Vagina (tissue), 2 donors: ENCODE measurements at places on chromosomes 2 and 18. TPM values are rescaled to one million over a fixed set of nuclear protein-coding genes. Genes with fewer than 3 reads are reported as not detected.

EPAS1 gene
- total RNA-seq = 222 TPM

TMEM169 gene
- not detected for total RNA-seq

GLI2 gene
- 16.2 TPM for total RNA-seq

CYTIP gene
- 12.5 TPM for total RNA-seq

ALLC gene
- total RNA-seq = not detected

ANKRD29 gene
- total RNA-seq = 32.9 TPM

CRYBA2 gene
- not detected for total RNA-seq

LMAN1 gene
- 52.8 TPM for total RNA-seq

PTPN2 gene
- total RNA-seq = 32.9 TPM

LRP1B gene
- 8.8 TPM for total RNA-seq

KIAA2012 gene
- total RNA-seq = not detected

ANKAR gene
- 17.4 TPM for total RNA-seq

MBD2 gene
- total RNA-seq = 43.0 TPM

INHBB gene
- total RNA-seq = 19.4 TPM

POTEI gene
- total RNA-seq = not detected

UPP2 gene
- not detected for total RNA-seq

TGOLN2 gene
- 96.0 TPM for total RNA-seq

AFF3 gene
- 7.6 TPM for total RNA-seq

NYAP2 gene
- total RNA-seq = 0.25 TPM

SLC4A3 gene
- 13.5 TPM for total RNA-seq
